Uterus (tissue), 4 donors: ENCODE measurements at places on chromosomes 11 and 22. TPM values are rescaled to one million over a fixed set of nuclear protein-coding genes. Genes with fewer than 3 reads are reported as not detected.
A peak's percentile ranks its signal among the peaks of the same experiment; 100 is the strongest.

DNA sequence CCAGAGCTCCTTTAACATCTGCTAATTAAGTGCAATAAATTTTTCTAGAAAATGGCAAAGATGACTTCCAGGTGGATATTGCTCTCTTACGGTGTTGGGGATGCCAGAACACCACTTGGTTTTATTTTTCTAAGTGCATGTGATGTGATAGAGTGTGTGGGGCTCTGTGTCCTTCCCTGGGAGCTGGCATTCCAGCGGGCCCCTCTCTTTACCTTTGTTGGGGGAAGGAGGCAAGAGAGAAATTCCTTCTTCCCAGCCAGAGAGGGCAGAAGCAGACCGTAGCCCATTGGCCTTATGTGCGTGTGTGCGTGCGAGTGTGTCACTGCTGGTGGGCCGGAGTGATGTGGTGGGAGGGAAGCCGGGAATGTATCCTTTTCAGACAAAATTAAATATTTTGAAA is 17.2 kb downstream of the TEF start:
- H3K4me3 ChIP-seq: no peak overlapping the region
- DNase-seq: no peak
- peaks cover 11% of the 10 kb centered on the region for H3K4me1 ChIP-seq
- H3K27me3 ChIP-seq: no peaks in the 10 kb centered on the region
- H3K36me3 ChIP-seq: no peaks in the 10 kb centered on the region

DNA sequence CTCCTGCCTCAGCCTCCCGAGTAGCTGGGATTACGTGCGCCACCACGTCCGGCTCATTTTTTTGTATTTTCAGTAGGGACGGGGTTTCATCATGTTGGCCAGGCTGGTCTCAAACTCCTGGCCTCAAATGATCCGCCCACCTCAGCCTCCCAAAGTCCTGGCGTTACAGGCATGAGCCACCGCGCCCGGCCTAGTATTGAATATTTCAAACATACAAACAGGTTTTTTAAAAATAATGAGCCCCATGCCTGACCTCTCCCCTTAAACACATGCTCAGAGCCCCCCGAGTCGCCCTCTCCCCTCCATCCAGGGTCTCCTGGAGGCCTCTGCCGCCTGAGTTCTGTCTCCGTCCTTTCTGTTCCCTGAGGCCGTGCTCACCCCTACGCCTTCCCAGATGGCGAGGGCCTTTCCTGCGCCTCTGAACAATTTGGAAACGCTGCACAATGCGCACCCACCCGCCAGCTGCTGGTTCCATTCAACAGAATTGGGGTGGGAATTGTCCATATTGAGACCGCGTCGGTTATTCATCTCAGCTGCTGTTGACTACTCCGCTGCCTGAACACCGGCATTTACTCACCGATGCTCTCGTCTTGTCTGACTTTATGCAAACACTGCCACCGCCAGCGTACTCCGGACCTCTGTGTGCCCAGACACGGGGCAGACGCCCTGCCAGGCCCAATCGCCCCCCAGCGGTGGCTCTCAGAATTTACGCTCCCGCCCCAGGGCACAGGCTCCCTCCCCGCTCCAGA is 13.6 kb upstream of the RNH1 start:
- H3K27me3 ChIP-seq: no peaks in the 10 kb centered on the region
- no peaks in the 10 kb centered on the region for H3K4me1 ChIP-seq
- no peak overlapping the region for H3K27ac ChIP-seq
- H3K4me3 ChIP-seq: no peak overlapping the region
- DNase-seq: no peak

- H3K4me3 ChIP-seq: no peak overlapping the region
- no peaks in the 10 kb centered on the region for H3K4me1 ChIP-seq
- no peak for DNase-seq
- H3K27ac ChIP-seq: peak overlapping the region; percentile 31
- H3K36me3 ChIP-seq: no peaks in the 10 kb centered on the region
These were observed 8.2 kb downstream of the GTPBP1 start for GRCh38 chr22:38713921-38714320.

DNA sequence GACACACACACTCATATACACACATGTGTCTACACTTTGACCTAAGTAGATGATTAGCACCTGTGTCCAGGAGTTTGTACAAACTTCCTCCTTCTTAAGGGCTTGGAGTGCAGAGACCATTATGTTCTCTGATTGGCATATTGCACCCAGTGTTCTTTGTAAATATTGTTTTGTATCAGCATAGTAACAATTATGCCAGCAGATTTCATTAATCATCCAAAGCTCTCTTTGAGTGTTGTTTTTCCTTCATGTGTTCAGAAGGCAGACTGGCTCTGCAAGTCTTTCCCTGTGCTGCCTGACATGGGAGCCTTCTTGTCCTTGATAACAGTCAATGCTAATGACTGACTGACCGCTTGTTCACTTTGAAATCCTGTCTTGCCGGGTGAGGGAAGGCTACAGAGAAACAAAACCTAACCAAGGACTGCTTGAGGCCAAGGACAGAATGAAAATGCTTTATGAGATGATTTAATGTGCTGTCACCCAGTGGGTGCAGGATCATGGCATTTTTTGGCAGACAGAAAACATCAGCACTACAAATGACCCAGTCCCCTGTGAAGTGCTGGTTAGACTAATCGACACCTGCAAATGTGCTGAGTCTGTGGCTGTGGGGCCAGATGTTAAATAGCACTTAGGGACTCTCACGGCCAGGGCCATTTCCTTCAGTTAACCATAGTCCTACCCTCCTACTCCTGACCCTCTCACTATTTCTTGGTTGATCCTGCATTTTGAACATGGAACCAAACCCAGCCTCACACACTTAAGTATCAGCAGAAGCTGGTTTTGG is 6.6 kb upstream of the BARX2 start:
- no peaks in the 10 kb centered on the region for H3K4me1 ChIP-seq
- no peak overlapping the region for H3K4me3 ChIP-seq
- H3K27me3 ChIP-seq: peaks cover 31% of the 10 kb centered on the region
- H3K27ac ChIP-seq: no peak overlapping the region
- no peaks in the 10 kb centered on the region for H3K36me3 ChIP-seq

DNA sequence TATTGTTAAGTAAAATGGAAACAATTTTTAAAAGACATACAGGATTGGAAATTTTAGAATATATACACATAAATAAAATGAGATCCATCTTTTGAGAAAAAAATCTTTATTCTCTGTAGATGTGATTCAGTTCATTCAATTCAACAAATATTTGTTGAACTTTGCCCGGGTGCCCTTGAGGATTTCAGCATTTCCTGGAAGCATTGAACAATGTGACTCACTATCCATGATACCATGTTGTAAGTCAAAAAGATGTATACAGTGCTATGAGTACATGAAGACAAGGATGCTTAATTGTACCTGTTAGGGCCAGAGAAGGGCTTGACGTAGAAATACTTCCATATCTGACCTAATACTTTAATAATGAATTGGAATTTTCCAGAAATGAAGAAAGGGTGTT is 353.7 kb downstream of the METTL15 start:
- no peaks in the 10 kb centered on the region for H3K36me3 ChIP-seq
- no peak overlapping the region for H3K4me3 ChIP-seq
- H3K27me3 ChIP-seq: no peaks in the 10 kb centered on the region
- no peak overlapping the region for H3K27ac ChIP-seq
- no peak for DNase-seq

Gene DEUP1
- total RNA-seq: not detected

Gene BDNF
- total RNA-seq: 0.83 TPM
